Breast epithelium (tissue), 4 donors: ENCODE measurements at places on chromosomes 5 and 9.

- DNase-seq: no peak
Measured at GRCh38 chr9:116817762-116818161, 130.7 kb downstream of the TRIM32 start.

DNA sequence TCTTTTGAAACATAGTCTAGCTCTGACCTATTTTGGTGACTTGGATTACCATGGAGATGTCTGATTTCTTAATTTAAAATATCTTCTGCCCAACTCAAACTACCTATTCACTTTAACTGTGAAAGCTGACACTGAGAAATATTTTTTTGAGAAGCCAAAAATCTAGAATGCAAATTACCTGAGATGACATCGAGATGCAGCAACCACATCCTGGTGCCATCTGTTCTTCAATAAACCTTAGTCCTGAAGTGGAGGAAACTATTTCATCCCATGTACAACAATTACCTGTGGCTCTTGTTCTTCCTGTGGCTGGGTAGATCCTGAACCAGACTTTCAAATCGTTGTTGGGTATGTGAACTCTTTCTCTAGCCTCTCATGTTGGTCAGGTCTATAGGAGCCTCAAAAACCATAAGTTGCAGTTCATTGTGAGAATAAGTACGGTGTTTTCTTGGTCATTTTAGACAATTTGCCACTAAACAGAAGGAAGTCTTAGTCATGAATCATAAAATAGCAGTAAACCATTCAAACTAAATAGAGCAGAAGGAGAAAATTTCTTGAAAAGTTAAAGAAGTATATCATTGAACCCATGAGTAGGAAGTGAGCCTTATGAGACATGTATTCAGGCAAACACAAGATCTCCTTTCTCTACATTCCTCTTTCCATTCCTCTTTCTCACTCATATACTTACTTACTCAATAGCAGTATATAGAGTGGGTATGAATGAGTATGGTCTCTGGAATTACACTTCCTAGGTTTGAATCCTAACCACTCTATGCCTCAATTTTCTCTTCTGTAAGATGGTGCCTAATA, 176.0 kb downstream of the HMHB1 start:
- no peak for DNase-seq

GRCh38 chr9:304106-304505, 89.4 kb downstream of the DOCK8 start:
- peak; percentile 70 for DNase-seq

DNA sequence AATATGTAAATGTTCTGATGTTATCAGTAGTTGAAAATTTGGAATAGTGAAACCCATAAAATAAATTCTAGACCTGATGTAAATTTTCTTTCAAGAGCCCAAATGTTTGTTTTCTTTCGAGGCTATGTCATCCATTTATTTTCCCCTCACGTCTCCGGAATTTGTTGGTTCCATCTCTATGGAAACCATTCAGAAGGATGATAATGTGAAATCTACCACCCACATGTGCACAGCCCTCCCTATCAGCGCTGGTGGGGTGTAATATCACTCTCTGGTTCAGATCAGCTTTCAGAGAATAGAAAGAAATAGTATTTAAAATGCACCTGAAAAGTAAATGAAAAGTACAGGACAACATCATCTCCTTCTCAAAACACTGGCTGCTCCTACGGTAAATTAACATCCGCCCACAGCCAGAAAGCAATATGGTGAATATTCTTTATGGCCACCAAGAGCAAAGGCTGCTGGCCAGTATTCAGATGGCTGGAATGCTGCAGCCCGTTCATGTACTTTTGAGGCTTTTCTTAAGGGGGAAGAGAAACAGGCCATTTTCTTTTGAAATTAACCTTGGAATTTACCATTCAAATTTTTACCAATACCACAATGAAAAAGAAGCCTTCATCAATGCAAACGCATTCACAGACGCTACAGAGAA, 28.5 kb downstream of the GLDC start:
- no peak for DNase-seq

- DNase-seq: no peak
Measured at GRCh38 chr9:101486693-101487442, 46.8 kb upstream of the RNF20 start.

GRCh38 chr9:98150721-98151120, 31.7 kb upstream of the TRIM14 start:
- no peak for DNase-seq

GRCh38 chr9:118170032-118170955, 466.1 kb downstream of the TLR4 start:
- no peak for DNase-seq

- peak; percentile 69 for DNase-seq
Measured at GRCh38 chr5:177599731-177600507, at the start of gene B4GALT7. B4GALT7 (plus strand) TSS chr5:177600132; CDS start chr5:177600211, 79 bp downstream.

- no peak for DNase-seq
Measured at GRCh38 chr9:61673664-61674381, 484.0 kb downstream of the SPATA31A7 start.
